ENCODE measurements at places on chromosomes 2 and 18. TPM values are rescaled to one million over a fixed set of nuclear protein-coding genes. Genes with fewer than 3 reads are reported as not detected.

ERLEC1 gene
- total RNA-seq: 123 TPM

GAL3ST2 gene
- 0.44 TPM for total RNA-seq

ALKAL2 gene
- not detected for total RNA-seq

VAMP5 gene
- total RNA-seq: 27.1 TPM

CHRNA1 gene
- not detected for total RNA-seq

ITGB6 gene
- total RNA-seq: not detected

ASXL3 gene
- 0.87 TPM for total RNA-seq

INHBB gene
- total RNA-seq: not detected

IFIH1 gene
- total RNA-seq: 5.7 TPM

ARHGAP28 gene
- total RNA-seq: 5.9 TPM

FSHR gene
- total RNA-seq: not detected

VPS4B gene
- 51.6 TPM for total RNA-seq

Measured in uterine smooth muscle cell (primary cell).